ENCODE measurements at places on chromosomes 2 and 18. TPM values are rescaled to one million over a fixed set of nuclear protein-coding genes. Genes with fewer than 3 reads are reported as not detected.

The LRP2 gene
- total RNA-seq: 22.0 TPM

The TRABD2A gene
- 1.4 TPM for total RNA-seq

The MYL12B gene
- 95.0 TPM for total RNA-seq

The ATP8B1 gene
- total RNA-seq: 2.3 TPM

The APOB gene
- total RNA-seq: 1.1 TPM

The FBXO48 gene
- total RNA-seq: 1.5 TPM

The MALL gene
- 2.4 TPM for total RNA-seq

The INPP5D gene
- total RNA-seq: 4.9 TPM

The NEURL3 gene
- total RNA-seq: not detected

The NAT8 gene
- not detected for total RNA-seq

The MARCO gene
- 0.36 TPM for total RNA-seq

The NEU2 gene
- not detected for total RNA-seq

The COL4A4 gene
- total RNA-seq: 3.0 TPM

The PCARE gene
- total RNA-seq: 1.5 TPM

The ASXL3 gene
- total RNA-seq: 98.8 TPM
